Aorta (tissue), 5 donors: ENCODE measurements at places on chromosomes 4 and X. TPM values are rescaled to one million over a fixed set of nuclear protein-coding genes. Genes with fewer than 3 reads are reported as not detected.

FAM53A gene
- total RNA-seq: 1.9 TPM

UBE2A gene
- total RNA-seq: 51.1 TPM

GATA1 gene
- not detected for total RNA-seq

SYN1 gene
- total RNA-seq: 1.5 TPM

NHSL2 gene
- total RNA-seq: 50.4 TPM
